Prostate gland (tissue), 2 donors: ENCODE measurements at places on chromosomes 7 and 10. TPM values are rescaled to one million over a fixed set of nuclear protein-coding genes. Genes with fewer than 3 reads are reported as not detected.
A peak's percentile ranks its signal among the peaks of the same experiment; 100 is the strongest.

SH2B2 gene
- 7.7 TPM for total RNA-seq

GPER1 gene
- total RNA-seq = 11.5 TPM

DNA sequence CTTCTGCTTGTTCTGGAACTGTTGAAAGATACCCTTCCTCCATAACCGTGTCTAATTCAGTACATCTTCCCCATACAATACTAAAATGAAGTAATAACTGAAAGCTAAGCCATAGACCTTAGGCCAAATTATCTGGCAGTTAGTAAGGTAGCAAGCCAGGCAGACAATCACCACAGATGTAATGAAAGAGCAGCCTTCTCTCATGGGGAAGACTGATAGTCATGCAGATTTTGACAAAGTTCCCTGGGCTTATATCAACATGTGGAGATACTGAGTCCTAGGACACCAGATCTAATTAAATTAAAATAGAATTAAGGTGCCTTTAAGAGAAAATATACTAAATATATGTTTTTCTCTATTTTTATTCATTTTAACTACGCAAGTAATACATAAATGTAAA lies 61.5 kb downstream of the PON1 start:
- DNase-seq = no peak

PCGF6 gene
- total RNA-seq = 11.4 TPM

GRCh38 chr10:132319853-132320653 lies 11.9 kb upstream of the LRRC27 start:
- DNase-seq = no peak

GRCh38 chr10:27360581-27361172 lies 120.1 kb upstream of the ACBD5 start:
- DNase-seq = peak; percentile 69

DNA sequence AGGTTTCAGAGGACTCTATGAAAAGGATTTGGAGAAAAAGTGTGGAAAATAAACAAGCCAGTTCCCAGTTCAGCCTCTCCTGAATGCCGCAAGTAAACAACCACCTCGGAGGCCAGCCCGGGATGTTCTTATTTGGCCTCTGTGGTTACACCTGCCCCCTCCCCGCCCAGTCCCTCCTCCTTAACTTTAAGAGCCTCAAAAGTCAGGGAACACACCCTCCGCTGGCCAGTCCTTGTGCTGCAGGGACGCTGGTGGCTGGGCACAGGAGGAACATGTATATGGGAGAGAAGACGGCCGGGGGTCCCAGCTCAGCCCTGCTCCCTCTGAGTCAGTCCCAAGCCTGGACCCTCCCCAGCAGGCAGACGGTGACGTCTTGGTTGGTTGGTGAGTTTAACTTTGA lies 6.1 kb downstream of the CHST3 start:
- peak; percentile 80 for DNase-seq

CACNB2 gene
- total RNA-seq = 5.5 TPM

GRCh38 chr7:80499350-80499953 lies 12.4 kb downstream of the GNAT3 start:
- DNase-seq = no peak

DNA sequence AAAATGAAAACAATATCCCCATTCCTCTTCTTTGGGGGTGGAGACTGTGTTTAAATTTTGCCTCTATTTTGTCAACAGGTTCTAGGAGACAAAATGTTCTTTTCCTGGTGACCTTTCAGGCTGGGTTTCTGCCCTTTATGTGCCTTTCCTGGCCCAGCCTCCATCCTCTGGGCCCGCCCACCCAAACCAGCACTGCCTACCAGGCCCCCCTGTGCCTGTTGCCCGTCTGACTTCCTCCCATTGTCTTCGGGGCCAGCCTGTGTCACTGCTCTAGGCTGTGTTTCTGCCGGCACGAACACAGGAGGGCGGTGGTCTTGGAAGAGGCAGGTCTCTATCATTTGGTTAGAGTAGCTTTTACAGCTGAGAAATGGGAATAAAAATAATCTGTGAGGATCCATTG lies 13.9 kb downstream of the TSPAN14 start:
- peak; percentile 81 for DNase-seq

- DNase-seq = no peak
Measured at GRCh38 chr10:80333983-80334382, 22.6 kb downstream of the DYDC1 start.

DNA sequence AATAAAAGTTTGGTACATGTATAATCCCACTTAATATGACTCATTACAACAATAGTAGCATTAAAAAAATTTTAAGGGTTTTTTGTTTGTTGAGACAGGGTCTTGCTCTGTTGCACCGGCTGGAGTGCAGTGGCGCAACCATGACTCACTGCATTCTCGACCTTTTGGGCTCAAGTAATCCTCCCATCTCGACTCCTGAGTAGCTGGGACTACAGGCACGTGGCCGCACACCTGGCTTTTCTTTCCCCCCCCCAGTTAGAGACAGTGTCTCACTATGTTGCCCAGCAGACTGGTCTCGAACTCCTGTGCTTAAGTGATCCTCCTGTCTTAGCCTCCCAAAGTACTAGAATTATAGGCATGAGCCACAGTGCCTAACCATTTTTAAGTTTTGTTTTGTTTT lies 40.7 kb downstream of the KMT2C start:
- DNase-seq = no peak
